ENCODE measurements at places on chromosomes 4 and X.

GRCh38 chr4:145438298-145438697, 43.4 kb upstream of the SMAD1 start:
- DNase-seq = no peak

GRCh38 chr4:112189754-112190153, 41.8 kb upstream of the AP1AR start:
- no peak for DNase-seq

DNA sequence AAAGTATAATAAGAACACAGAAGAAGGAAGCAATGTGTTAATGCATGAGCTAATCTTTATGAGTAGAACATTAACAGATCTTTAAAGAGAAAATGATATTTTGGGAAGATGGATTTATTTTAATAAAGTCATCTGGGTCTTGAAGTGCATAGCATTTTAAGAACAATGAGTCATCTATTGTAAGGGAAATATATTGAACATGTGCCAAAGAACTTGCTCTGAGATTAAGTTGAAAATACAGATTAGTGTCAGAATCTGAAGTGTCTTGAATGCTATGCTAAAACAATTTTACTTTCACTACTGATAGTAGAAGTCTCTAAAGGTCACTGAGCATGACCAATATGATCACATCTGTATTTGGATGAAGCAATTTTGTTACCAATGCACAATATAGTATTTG, 776.7 kb upstream of the GRID2 start:
- no peak for DNase-seq

GRCh38 chr4:156969911-156970310, 1.7 kb downstream of the PDGFC start:
- DNase-seq = no peak

GRCh38 chr4:104905546-104905945, 241.1 kb upstream of the TET2 start:
- no peak for DNase-seq

- no peak for DNase-seq
Observed at GRCh38 chr4:73732759-73733431, 7.5 kb upstream of the CXCL8 start.
